Hematopoietic multipotent progenitor cell treated with erythropoietin and hydrocortisone succinate and interleukin-3 and kit ligand, for 15 days (in vitro differentiated cells): ENCODE measurements at places on chromosomes 5 and 9.

DNA sequence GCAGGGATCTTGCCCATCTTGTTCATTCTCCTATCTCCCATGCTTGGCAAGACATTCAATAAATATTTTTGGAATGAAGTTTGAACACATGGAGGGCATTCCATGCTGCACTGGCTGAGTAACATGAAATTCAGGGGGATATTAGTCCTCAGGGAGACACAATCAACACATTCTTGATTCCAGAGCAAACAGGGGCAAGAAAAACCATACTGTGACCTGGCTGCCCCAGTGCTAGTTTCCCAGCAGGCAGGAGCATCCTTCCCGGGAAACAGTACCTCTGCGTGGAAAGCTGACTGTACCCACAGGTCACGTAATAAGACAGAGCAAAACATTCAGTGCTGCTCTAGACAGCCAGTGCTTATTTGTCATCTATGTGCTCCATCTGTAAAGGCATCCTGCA is 66.3 kb upstream of the SPOCK1 start:
- no peak for DNase-seq

DNA sequence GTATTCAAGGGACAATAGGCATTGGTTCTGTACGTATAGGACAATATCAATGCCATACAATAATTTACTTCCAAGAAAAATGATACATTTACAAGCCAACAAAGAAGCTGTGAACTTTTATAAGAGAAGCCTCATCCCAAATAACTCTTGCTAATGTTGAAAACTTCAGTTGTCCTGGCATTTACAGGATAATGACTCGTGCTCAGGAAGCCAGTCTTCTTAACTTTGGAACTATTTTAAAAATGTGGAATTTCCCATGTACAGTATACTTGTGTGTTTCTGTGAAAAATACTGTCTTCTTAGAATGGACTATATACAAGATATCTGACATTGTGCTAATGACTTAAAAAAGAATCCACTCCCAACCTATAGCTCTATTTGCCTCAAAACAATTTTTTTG is 1479.3 kb upstream of the CDH9 start:
- no peak for DNase-seq

GRCh38 chr5:9573796-9574195 is 27.9 kb upstream of the SEMA5A start:
- no peak for DNase-seq

- no peak for DNase-seq
These were observed 162.2 kb downstream of the OLFM1 start for GRCh38 chr9:135249711-135250110.

DNA sequence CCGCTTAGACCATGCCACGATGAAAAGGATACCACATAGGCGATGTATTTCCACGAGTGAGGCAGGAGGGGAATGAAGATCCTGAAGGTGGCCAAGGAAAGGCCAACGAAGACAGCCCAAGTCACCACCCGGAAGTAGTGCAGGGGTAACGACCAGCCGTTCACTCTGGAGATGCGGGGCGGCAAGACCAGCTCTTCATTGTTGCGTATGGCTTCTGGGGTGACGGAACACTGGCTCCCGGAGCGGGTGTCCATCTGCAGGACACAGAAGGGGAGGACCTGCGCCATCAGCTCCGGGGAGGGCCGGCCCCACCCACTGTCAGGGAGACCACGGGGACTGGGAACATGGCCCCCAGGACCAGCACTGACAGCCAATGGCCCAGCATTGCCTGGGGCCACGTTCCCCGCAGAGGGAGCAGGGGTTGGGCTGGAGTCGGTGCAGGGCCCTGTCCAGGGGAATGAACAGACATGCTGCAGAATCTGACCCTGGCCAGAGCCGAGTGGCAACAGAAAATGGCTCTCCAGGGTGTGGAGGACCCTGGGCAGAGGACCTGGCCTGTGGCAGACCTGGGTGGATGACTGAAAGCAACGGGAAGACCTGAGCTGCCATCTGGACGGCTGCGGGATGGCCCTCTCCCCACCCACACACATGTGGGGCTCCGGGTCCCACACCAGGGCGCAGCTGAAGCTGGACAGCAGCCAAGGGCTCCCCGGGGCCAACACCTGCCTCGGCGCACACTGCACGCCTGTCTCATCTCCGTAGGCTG is 17.7 kb downstream of the ZDHHC11B start:
- DNase-seq = no peak

DNA sequence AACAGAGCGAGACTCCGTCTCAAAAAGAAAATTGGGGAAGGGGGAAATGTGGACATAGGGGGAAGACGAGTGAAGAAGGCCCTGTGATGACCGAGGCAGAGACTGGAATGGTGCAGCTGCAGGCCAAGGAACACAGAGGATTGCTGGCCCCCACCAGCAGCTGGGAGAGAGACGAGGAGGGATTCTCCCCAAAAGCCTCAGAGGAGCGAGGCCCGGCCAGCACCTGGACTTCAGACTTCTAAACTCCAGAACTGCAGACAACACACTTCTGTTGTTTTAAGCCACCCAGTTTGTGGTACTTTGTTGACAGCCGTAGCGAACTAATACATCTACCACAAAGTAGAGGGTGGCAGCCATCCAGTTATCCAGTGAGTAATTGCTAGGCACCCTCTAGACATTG is 124.6 kb downstream of the ATPSCKMT start:
- DNase-seq = no peak

DNA sequence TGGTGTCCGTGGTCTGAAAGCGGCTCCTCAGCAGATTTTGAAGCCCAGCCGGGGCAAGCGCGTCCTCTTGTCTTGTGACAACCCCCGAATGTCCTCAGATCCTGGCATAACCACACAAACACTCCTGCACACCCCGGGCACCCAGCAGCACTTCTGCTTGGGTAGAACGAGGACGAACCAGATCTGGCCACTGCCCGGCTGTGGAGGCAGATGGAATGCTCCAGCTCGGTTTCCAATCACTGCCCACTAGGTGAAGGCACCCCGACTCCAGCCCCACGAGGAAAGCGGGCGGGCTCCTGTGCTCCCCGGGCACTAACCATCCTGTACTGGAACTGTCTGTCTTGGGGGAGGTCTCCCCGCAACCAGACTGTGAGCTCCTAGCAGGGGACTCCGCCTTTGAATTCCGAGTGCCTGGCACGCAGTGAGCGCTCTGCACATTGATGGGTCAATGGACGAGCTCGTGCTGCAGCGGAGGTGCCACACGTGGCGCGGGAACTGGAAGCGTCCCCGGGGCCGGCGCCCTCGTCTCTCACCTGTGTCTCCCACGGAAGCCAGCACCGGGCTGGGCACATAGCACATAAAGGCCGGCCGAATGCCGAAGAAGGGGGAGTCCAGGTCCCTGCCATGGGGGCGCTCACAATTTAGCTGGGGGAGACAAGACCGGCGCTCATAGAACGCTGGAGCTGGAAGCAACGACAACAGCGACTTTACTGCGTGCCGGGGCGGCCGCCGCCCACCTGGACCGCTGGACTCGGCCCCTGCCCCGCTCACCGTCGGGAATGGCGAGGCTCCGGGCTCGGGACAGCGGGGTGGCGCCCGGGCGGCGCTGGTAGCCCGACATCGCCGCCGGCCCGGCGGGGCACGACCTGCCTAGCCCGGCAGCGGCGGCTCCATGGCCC is 608 bp downstream of the ENTR1 start:
- DNase-seq = peak; percentile 16

- DNase-seq = no peak
These were observed 102.6 kb upstream of the TRPM3 start for GRCh38 chr9:71223953-71224538.

- no peak for DNase-seq
These were observed 110.0 kb downstream of the PAX5 start for GRCh38 chr9:36924071-36924470.

- DNase-seq = no peak
These were observed 11.4 kb upstream of the MATR3 start for GRCh38 chr5:139282197-139282557.

DNA sequence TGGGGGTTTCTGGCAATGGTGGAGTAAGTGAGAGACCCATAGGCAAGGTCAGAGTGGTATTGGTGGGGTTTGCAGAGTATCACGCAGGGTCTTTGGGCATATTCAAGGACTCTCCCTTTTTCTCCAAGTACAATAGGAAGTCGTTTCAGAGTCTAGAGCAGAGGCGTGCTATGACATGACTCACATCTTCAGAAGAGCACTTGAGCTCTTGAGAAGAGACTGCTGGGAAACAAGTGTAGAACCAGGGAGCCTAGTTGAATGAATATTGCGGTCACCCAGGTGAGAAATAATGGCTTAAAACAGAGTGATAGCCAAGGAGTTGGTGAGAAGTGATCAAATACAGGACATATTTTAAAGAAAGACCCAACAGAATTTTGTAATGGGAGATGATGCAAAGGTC is 813.4 kb downstream of the TLE1 start:
- no peak for DNase-seq

- DNase-seq = no peak
These were observed 117.0 kb downstream of the CARTPT start for GRCh38 chr5:71836084-71836483.

DNA sequence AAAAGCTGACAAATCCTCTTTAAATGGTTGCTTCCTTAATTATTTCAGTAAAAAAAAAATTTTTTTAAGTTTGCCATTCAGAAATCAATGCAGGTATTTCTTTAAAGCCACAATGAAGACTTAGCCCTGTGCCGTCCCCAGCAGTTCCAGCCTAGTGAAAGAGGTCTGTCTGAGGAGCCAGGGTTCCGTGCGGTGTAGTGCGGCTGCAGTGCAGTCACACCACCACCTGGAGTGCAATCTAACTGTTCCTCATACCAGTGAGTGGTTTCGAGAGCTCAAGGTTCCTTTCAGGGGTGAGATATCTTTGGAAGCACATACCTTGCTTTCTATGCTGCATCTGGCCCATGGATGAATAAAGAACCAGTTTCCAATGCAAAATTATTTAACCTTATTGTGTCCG is 87.5 kb downstream of the FANCC start:
- no peak for DNase-seq

DNA sequence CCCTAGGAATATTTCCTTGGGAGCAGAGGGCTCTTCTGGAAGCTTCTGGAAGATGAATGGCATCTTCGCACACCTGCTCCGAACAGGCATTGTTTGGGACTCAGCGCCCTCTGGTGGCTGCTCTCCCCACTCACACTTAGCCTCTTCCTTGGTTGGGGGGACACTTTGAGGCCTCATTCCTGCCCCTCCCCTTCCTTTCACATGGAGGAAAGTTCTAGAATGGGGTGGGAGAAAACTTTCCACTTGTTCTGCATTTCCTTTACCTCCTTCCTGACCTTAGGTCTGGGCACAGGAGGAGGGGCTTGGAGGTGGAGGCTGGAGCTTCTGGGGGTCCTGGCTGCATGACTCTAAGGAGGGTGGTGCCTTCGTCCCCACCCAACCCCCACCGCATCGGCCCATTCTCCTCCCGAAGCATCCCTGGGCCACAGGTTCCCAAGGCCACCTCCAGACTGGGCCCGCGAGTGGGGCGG is 19.3 kb upstream of the SMIM32 start:
- peak; percentile 42 for DNase-seq

- DNase-seq = no peak
These were observed 8.5 kb upstream of the PRXL2C start for GRCh38 chr9:96663506-96664120.

GRCh38 chr5:103452666-103453065 is 109.9 kb downstream of the NUDT12 start:
- no peak for DNase-seq

- DNase-seq = no peak
These were observed 71.0 kb downstream of the SH3PXD2B start for GRCh38 chr5:172383191-172383802.

DNA sequence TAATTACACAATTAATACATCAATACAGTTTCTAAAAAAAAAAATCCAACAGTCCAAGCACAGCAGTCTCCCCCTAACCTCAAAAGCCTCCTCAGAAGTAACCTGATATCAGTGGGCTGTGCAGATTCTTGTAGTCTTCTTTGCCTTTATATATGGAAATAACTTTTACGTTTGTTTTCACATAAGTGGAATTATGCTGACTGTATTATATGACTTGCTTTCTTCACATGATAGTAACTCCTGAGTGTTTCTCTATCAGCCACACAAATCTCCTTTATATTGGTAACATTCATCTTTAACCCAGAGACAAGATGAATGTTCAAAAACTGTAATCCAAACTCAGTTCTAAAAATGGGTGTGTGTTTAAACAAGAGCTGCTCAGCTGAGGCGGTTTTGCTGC is 71.9 kb upstream of the FANCC start:
- no peak for DNase-seq

DNA sequence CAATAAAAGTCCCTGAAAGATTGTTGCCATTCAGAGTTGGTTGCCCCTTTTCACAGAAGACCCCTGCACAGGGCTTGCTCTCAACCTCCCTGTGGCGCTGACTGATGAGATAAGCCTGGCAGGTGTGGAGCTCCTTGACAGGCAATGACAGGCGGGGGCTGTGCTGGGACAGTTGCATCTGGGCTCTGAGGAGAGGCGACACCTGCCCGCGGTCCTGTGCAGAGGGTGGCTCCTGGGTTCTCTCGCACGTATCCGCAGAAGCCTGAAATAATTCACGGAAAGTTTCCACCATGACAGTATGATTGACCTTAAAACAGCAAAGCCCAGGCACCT is 19.8 kb upstream of the EXOC3 start:
- no peak for DNase-seq

GRCh38 chr5:160240350-160240749 is 11.0 kb downstream of the FABP6 start:
- no peak for DNase-seq

GRCh38 chr5:39209924-39210323 is 9.4 kb downstream of the FYB1 start:
- no peak for DNase-seq

DNA sequence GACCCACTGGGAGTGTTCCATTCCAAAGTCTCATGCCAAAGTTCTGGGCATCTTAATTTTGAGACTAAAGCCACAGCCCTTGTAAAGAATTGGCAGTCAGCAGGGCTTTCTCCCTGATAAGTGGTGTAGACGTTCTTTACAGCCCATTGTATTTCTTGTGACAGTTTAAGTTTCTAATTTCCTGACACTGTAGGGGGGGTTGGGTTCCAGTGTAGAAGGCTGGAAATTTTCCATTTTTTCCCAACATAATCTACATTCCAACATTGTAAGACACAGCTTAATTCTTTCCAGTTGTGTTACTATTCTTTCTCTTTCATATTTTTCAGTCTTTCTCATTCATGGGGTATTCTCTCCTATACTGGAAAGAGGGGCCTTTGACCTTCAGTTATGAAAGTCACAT is 121.1 kb downstream of the FBXL7 start:
- DNase-seq = no peak

- no peak for DNase-seq
These were observed 4.5 kb downstream of the CAMK2A start for GRCh38 chr5:150285114-150285513.

DNA sequence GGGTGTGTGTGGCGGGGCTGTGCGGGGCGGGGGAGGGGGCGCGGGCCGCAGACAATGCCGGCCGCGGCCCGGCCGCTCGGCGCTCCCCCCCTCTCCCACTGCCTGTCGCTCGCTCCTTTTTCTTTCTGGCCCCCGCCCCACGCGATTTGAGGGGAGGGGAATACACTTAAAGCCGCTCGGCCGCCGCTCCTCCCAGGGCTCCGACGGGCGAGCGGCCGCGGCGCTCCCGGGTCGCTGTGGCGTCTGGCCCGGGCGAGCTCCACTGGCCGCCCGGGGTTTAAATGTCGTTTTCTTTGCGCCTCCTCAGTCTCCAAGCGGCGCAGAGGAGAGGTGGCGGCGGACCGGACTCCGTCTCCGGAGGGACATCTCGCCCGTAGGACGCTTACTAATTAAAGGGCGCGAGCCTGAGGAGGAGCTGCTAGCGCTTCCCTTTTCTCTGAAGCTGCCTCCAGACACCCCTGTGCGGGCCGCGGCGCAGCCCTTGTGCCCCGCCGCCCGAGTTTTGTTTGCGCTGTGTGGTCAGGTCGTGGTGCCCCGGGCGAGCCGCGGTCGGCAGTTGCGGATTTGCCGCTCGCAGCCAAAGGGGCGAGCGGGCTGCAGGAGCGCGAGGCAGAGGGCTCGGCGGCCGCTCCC is 1.4 kb downstream of the ZSWIM6 start:
- DNase-seq = peak; percentile 11
